ENCODE measurements at places on chromosomes 2 and 18. TPM values are rescaled to one million over a fixed set of nuclear protein-coding genes. Genes with fewer than 3 reads are reported as not detected.

DNA sequence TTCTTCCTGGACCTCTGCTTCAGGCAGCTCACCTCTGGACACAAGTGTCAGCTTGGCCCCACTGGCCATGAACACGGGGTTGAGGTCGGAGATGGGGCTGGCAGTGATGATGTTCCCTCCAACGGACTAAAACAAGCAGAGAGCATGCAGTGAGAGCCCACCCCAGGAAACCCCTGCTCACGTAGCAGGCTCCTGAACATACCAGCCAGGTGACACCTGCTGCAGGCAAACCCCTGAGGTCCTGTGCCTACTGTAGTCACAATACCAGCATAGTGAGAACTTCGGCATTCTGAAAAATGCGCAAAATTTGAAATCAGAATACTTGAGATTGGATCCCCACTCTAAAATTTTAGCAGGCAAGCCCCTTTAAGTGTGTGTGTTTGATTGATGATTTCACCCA lies 32.9 kb downstream of the XDH start:
- no peaks in the 10 kb centered on the region for H3K27me3 ChIP-seq
- no peak overlapping the region for H3K4me3 ChIP-seq

- no peak for DNase-seq
- H3K27me3 ChIP-seq, result no peaks in the 10 kb centered on the region
- no peak overlapping the region for H3K27ac ChIP-seq
- no peak overlapping the region for H3K4me3 ChIP-seq
These were observed 373.5 kb downstream of the EN1 start for GRCh38 chr2:118473846-118474540.

- no peak overlapping the region for H3K4me3 ChIP-seq
- peaks cover 4% of the 10 kb centered on the region for H3K4me1 ChIP-seq
- H3K27me3 ChIP-seq, result no peaks in the 10 kb centered on the region
- peaks cover 66% of the 10 kb centered on the region for H3K36me3 ChIP-seq
- no peak for DNase-seq
These were observed 61.9 kb downstream of the PLEKHA3 start for GRCh38 chr2:178542161-178542560.

- peaks cover 25% of the 10 kb centered on the region for H3K4me1 ChIP-seq
- H3K4me3 ChIP-seq, result peak overlapping the region; percentile 42
- H3K36me3 ChIP-seq, result peaks cover 29% of the 10 kb centered on the region
- no peaks in the 10 kb centered on the region for H3K27me3 ChIP-seq
These were observed 13.5 kb upstream of the REL start for GRCh38 chr2:60867848-60868247.

- no peaks in the 10 kb centered on the region for H3K4me1 ChIP-seq
- no peaks in the 10 kb centered on the region for H3K27me3 ChIP-seq
- peaks cover 5% of the 10 kb centered on the region for H3K36me3 ChIP-seq
- no peak overlapping the region for H3K27ac ChIP-seq
- no peak for DNase-seq
These were observed 53.6 kb upstream of the SLC39A10 start for GRCh38 chr2:195603408-195603807.

DNA sequence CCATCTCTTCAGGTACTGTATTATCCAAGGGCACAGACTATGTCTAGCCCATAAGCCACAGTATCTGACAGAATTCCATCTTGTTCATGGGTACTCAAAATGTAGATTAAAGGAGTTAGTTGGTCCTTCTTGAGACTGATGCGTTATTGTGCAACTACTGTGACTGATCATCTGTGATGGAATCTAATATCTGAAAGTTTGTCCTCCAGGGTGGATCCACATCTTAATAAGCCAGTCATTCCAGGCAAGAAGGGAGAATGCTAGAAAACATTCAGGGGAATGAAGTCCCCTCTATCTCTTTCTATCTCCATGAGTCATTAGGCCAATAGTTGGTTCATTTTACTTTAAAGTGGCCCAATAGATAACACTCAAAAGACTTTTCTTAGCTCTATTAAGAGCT lies 252.6 kb downstream of the EXOC6B start:
- no peak overlapping the region for H3K4me3 ChIP-seq
- no peak for DNase-seq
- no peak overlapping the region for H3K27ac ChIP-seq
- H3K27me3 ChIP-seq, result no peaks in the 10 kb centered on the region

Gene MBP
- total RNA-seq, result 86.5 TPM

Gene ABCG5
- total RNA-seq, result not detected

Gene CFC1B
- total RNA-seq, result not detected

Gene OTOF
- total RNA-seq, result 17.2 TPM

Measured in activated CD8-positive, alpha-beta T cell treated with anti-CD3 and anti-CD28 coated beads, Interleukin-2, amount 10 ng/mL, durations not matched to agents 7 days and 5 days (primary cell).